Activated T-helper 2 cell treated with anti-CD3 and anti-CD28 coated beads, Interferon-gamma antibody, Interleukin-2, Interleukin-4, amounts not matched to agents 10 μg/mL and 5 μg/mL and 100 μg/mL, durations not matched to agents 14 hours and 24 hours and 36 hours (primary cell): ENCODE measurements at places on chromosomes 1 and 21. TPM values are rescaled to one million over a fixed set of nuclear protein-coding genes. Genes with fewer than 3 reads are reported as not detected.

IL23R gene
- 0.55 and 0.80 TPM in 2 replicates for total RNA-seq

CENPS gene
- total RNA-seq = 16.8 and 17.8 TPM in 2 replicates

GRCh38 chr1:205325334-205325884, 3.9 kb upstream of the NUAK2 start:
- peaks cover 20% of the 10 kb centered on the region for H3K4me1 ChIP-seq
- DNase-seq = peak; percentile 16
- no peak overlapping the region for H3K4me3 ChIP-seq
- no peak overlapping the region for H3K27ac ChIP-seq

DNA sequence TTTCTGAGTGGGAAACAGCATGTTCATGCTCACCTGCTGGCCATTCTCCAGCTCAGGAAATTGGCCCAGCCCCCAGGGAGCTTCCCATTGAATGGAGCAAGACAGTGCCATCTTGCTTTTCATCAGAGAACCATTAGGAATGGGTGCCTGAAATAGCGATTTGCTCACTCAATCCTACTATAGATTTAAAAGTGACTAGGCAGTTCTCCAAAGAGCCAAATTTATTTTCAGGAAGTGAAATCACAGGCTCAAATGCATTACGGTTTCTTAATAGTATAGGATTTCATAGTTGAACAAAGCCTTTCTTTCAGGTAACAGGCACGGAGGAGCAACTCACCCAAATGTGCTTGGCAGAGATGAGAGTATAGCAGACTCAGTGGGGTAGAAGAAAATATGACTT, 272.1 kb downstream of the GRIK1 start:
- DNase-seq = no peak
- H3K27ac ChIP-seq = no peak overlapping the region
- H3K4me1 ChIP-seq = no peaks in the 10 kb centered on the region
- no peak overlapping the region for H3K4me3 ChIP-seq
- no peaks in the 10 kb centered on the region for H3K36me3 ChIP-seq

- peak overlapping the region; percentile 20 for H3K4me3 ChIP-seq
- DNase-seq = peak; percentile 20
- peaks cover 29% of the 10 kb centered on the region for H3K4me1 ChIP-seq
- no peaks in the 10 kb centered on the region for H3K27me3 ChIP-seq
Measured at GRCh38 chr1:19123837-19124236, 86.2 kb downstream of the UBR4 start.

DNA sequence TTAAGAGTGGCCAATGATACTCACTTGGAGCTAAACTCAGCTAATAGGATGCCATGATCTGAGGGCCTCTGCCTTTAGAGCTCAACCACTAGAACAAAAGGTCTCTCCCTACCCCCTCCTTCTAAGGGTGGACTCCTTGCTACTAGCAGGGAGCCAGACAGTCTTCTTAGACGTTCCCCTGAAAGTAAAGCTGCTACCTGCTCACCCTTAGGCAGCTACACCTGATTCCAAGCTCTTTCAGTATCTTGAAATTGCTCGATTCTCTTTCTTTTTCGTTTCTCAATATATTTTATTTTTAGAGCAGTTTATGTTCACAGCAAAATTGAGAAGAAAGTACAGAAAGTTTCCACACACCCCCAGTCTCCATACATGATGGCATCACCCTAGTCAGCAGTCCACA, 112.6 kb upstream of the KCNJ15 start:
- H3K4me3 ChIP-seq = no peak overlapping the region
- H3K36me3 ChIP-seq = no peaks in the 10 kb centered on the region
- no peak overlapping the region for H3K27ac ChIP-seq
- DNase-seq = no peak
- no peaks in the 10 kb centered on the region for H3K4me1 ChIP-seq
- H3K27me3 ChIP-seq = peaks cover 9% of the 10 kb centered on the region
